ENCODE measurements at places on chromosomes 2 and 18.
A peak's percentile ranks its signal among the peaks of the same experiment; 100 is the strongest.

DNA sequence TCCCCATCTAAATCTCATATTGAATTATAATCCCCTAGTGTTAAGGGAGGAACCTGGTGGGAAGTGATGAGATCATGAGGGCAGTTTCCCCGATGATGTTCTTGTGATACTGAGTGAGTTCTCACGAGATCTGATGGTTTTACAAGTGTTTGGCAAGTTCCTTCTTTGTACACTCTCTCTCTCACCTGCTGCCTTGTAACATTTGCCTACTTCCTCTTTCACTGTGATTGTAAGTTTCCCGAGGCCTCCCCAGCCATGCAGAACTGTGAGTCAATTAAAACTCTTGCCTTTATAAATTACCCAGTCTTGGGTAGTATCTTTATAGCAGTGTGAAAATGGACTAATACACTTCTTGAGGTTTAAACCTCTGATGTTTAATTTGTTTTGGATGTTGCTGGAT is 177.5 kb downstream of the CD8B2 start:
- DNase-seq = no peak

DNA sequence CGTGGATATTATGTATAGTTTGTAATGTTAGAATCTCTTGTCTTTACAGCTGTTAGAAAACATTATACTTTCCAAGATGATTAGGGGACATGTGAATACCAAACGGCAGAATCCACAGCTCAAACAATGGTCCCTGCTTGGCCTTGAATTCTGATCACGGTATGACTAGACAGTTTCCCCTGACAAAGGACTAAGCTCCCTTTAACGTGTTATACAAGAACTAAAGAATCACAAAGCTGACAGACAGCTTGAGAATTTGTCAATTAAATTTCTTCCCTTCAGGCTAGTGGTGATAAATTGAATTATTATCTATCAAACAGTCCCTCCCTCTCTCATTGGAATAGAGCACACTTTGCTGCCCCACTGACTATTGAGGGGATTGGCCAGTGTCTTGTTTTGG is 359.2 kb upstream of the ID2 start:
- no peak for DNase-seq

DNA sequence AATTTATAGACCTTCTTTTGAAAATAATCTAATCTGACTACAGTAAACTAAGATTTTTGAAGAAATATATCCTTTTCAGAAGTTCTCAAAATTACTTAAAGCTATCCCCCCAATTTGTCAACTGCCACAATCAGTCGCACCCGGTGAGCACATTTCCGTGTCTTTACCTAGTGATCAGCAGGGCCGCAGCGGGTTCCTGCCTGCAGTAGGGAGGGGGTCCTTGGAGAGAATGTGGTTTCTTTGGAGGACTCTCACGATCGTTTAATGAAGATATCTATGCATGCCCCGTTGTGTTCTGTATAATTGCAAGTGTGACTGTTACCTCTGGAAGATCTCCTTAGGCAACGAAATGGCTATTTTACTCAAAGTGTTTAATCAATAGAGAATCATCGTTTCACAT is 251.9 kb upstream of the RAB12 start:
- no peak for DNase-seq

- DNase-seq = no peak
Measured at GRCh38 chr2:236994361-236994760, 91.3 kb upstream of the COPS8 start.

GRCh38 chr18:62073461-62074281 is 113.2 kb downstream of the PIGN start:
- no peak for DNase-seq

DNA sequence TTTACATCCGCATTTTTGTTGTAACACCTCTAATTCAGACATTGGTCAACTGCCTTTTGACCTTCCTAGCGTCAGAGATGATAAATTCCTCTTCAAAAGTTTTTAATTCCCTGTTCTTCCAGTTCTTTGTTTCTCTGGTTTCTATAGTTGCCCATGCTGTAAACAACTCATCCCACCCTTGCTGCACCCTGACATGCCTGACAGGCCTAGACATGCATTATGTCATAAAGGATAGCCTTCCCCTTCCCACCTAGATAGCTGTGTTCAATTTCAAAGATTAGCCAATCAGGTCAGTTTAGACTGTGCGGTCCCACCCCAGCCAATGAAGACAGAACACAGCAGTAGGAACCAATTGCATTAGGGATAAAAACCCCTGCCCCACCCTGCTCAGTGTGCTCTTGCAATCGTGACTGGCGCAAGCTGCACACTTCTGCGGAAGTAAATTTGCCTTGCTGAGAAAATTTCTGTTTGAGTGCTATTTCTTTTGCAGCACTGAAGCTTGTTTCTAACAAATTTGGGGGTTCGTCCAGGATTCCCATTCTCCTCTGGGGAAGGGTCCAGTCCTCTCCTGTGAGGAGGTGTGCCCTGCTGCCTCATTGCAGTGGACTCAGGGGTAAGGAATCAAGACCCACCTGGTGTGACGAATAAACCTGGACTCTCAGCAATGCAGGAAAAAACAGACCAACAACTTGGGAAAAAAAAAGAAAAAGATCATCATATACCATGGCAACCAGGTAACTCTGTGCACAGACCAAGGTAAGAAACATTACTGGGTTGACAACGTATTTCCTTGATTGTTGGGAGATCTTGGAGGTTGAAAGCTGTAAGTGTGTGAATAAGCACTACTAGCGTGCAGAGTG is 9.1 kb upstream of the SAP130 start:
- no peak for DNase-seq

- peak; percentile 40 for DNase-seq
Measured at GRCh38 chr18:57909620-57910019, 106.5 kb upstream of the ATP8B1 start.

DNA sequence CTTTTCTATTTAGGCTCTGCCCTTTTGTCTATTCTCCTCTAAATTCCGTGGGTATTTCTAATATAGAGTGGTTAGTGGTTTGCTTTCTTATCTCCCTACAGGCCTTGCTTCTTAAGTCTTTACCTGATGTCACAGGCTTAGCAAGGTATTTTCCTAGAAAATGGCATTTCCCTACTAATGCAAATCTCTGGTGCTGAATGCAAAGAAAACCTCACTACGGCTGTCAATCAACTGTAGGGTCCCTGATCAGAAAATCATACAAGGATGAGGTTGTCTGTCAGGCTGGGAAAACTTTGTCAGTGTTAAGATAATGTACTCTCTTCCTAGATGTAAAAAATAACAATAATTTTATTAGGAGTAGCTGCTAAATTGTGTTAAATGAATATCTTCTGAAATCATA is 27.1 kb upstream of the DSC1 start:
- DNase-seq = no peak

- DNase-seq = no peak
Measured at GRCh38 chr2:35125278-35125677, 1230.3 kb upstream of the CRIM1 start.

DNA sequence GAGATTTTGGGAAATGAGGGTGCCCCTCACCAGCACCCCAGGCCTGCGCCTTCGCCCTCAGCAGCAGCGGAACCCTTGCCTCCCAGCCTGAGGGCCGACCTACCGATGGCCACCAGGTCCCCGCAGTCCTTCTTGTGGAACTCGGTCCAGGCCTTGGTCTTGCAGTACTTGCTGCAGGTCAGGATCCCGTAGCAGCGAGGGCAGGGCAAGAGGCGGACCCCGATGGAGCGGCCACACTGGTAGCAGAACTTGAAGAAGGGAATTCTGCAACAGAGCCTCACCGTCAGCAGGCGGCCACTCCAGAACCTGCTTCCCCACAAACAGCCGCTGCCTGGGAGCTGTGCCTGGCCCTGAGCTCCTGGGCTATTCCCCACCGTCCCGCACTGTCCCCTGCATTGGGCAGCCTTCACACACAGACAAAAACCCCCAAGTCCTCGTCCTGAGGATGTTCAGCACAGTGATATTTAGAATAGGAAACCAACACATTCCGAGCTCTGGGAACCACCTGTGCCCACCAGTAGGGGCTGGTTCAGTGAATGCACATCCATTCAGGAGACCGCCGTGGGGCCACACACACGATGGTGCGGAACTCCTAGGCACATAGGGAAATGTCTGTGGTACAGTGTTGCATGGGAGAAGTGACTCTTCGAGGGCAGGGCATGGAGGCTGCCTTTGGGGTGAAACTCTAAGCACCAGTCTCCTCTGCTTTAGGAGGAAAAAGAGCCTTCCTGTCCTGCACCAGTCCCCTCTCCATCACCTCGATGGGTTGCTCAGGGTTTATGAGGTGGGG is 45.6 kb downstream of the GPC1 start:
- DNase-seq = no peak

DNA sequence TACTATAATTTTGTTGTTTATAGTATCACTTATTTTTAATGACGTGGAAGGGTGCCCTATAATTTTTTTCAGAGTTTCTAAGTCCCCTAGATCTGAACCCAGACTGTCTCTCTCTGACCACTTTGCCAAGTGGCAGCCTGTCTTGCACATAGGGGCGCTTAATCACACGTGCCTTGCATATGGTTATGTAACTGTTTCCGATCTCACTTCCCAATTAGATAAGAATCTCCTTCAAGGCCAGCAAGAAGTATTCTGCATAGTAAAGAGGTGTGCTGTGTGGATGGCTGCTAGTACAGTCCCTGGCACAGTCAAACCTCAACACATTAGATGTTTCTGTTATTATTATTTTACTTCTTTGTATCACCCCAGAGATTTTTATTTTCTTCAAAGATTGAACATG is 197.8 kb upstream of the SIX2 start:
- DNase-seq = no peak

GRCh38 chr18:79164706-79165105 is 95.5 kb downstream of the ATP9B start:
- DNase-seq = no peak

DNA sequence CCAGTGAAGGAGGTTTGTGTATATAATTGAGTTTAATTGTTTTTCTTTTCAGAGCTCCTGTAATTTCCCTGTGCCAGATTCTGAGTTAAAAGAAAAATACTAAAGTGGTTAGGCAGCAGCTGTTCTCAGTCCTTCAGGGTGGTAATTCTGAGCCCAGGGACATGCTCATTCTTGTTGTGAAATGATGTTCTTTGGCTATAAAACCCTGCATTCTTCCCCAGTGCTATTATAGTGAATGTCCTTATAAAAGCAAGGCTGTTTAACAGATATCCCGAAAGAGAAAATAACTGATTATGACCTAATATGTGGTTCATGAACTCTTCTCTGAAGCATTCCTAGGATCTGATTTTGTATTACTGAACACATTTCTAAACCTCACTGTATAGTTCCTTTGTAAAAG is 34.0 kb downstream of the ADAM23 start:
- no peak for DNase-seq

- DNase-seq = no peak
Measured at GRCh38 chr2:109280804-109281203, 151.8 kb downstream of the SH3RF3 start.

- DNase-seq = no peak
Measured at GRCh38 chr2:215188078-215188477, 49.7 kb upstream of the ABCA12 start.

DNA sequence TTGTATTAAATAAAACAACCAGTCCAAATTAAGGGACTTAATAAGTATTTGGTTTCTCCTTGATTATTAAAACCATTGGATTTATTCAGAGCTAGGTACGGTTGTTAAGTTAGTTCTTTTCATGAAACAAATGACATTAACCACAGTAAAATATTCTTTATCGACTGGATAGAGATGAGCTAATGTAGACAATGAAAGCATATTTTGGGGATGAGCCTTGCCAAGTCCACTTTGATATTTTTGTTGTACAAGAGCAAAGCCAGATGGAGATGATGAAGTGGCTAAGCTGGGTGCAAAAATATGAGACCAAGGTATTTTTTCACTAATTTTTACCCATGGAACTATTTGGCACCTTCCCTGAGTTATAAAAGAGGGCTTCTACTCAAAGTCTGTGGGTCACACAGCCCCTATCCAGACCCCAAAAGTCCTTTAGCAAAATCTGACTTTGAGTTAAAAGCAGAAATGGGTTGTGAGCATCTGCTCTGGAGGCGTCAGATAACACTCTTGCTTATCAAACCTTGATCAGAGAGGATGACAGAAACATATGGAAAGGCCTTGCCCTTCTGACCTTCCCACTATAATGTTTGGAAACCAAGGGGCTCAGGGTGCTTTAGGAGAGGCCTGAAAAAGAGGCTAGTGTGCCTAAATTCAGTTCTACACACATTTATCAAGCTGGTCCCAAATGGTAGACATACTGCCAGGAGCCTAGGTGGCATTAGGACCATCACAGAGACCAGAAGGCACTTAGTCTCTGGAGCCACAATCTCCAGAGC is 456.8 kb downstream of the MTX2 start:
- DNase-seq = no peak

DNA sequence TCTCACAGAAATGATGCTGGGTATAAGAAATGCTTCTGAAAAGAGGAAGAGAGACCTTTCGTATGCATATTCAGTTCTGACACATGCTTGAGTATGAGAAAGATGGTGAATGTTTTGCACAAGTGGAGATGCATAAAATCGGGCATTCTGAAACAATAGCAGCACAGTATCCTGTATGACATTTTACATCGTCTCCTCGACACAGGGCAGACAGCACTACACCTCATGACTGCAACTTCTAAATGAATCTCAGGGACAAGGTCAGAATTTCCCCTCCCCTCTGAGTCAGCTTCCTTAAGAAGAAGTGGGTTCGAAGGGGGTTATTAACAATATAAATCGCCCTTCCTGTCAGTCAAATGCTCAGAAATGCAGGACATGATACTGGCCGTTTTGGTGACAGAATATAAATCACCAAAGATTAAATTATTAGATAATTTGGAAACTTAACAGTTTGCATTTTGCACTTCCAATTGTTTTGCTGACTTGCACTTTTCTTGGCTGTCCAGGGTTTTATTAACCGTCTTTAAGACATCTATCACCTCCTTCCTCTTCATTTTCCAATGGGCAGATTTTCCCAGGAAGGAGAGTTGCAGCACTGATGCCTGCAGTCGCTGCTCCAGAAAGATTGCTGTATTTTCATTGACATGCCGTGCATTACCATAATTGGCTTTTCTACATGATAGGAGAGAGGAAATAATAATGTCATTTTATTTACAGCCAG is 57.2 kb downstream of the TSHZ1 start:
- DNase-seq = no peak
